ENCODE measurements at places on chromosomes 12 and 14.

- DNase-seq: peak; percentile 6
Measured at GRCh38 chr14:86038387-86039042, 508.6 kb downstream of the FLRT2 start.

DNA sequence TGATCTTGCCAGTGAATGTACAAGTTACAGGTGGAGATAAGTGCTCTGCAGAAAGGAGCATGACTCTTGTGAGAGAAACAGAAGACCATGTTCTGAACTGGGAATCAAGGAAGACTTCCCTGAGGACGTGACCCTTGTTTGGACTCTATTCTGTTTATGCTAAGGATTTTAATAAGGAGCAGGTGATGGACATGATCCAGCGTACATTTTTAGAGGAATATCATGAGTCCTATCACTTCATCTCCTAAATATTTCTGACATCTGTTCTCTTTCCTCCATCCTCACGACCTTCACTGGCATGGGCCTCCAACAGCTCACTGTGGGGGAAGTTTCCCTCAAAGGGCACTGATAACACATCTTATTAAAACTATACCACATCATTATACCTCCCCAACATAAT, 7.9 kb upstream of the SLC38A1 start:
- no peak for DNase-seq

DNA sequence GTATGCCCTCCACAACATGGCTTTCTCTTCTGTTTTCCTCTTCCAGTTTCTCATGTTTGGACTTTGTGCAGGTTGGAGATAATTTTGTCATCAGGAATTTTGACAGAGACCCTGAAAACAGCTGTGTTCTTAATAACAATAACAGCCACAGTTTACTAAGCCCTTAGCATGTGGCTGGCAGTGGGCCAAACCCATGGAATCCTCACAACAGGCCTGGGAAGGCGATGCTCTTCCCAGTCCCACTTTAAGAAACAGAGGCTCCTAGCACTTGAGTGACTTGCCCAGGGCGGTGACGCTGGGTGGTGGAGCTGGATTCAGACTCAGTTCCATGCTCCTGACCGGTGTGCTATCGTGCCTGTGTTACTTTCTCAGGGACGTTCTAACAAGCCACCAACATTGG, 20.1 kb upstream of the PLEKHG3 start:
- no peak for DNase-seq

DNA sequence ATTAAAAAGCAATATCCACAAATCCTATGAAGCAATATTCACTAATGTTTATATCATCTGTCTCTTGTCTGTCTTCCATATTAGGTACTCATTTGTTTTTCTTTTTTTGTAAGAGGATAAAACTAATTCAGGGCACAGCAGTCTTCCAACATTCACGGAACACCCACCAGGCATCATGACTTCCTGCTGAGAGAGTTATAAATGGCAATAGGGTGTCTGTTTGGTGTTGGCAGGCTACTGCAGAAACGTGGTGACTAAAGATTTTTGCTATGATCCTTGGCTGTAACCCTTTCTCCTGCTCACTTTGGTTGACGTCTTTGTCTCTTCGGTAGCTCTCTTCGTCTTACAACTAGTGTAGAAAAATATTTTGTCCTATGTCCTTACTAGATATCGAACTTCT, 860.6 kb upstream of the MGAT4C start:
- DNase-seq: no peak

GRCh38 chr12:54142114-54142475, 46.7 kb downstream of the SMUG1 start:
- DNase-seq: no peak

GRCh38 chr12:33546004-33546403, 106.4 kb upstream of the SYT10 start:
- DNase-seq: no peak

DNA sequence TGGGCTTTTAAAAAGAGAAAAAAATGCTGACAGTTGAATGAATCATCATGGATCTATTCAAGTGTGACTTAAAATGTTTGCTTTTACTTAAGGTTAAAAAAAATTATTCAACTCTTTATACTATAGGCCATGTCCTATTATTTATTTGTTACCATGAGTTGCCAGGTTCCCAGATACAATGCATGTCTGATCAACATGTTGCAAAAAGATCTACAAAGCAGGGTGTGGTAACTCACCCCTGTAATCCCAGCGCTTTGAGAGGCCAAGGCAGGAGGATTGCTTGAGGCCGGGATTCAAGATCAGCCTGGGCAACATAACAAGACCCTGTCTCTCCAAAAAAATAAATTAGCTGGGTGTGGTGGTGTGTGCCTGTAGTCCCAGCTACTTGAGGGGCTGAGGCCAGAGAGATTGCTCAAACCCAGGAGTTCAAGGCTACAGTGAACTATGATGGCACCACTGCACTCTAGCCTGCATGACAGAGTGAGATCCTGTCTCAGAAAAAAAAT, 460.8 kb downstream of the BCAT1 start:
- no peak for DNase-seq

Measured in GM13977 (cell line).